ENCODE measurements at places on chromosomes 7 and 10.

GRCh38 chr10:73879296-73880173 is 5.2 kb upstream of the CAMK2G start:
- DNase-seq = no peak

DNA sequence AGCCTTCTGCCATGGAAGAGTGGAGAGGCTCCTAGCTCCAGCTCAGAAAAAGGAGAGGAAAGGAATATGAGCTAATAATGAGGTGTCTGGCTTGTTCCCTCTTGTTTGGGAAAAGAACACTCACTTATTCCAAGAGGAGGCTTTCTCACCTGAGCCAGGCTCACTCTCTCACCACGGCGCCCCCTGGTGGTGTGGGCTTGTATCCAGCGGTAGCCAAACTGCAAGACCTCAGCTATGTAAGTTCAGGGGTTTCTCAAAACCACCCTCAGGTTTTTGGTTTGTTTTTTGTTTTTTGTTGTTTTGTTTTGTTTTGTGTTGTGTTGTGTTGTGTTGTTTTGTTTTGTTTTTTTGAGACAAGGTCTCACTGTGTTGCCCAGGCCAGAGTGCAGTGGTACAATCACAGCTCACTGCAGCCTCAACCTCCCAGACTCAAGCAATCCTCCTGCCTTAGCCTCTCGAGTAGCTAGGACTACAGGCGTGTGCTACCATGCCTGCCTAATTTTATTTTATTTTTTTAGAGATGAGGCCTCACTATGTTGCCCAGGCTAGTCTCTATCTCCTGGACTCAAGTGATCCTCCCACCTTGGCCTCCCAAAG is 124.0 kb downstream of the TMEM130 start:
- DNase-seq = no peak

- DNase-seq = no peak
These were observed 186.3 kb downstream of the PTPRN2 start for GRCh38 chr7:158401295-158401694.

GRCh38 chr10:129912166-129912917 is 51.7 kb downstream of the EBF3 start:
- DNase-seq = no peak

DNA sequence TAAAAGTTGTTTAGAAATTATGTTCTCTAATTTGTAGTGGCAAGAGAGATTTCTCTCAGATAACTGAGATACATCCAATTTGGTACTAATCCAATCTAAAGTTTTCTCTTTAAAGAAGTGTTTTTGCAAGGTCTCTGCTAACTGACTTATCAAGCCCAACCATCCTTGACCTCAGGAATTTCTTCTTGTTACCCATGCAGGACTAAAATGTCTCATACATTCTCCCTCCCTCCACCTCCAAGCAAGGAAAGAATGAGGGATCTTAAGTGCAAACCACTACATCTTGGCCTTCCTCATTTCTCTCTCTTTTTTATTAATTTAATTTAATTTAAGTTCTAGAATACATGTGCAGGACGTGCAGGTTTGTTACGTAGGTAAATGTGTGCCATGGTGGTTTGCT is 12.8 kb downstream of the NRAP start:
- no peak for DNase-seq

- DNase-seq = no peak
These were observed at the start of gene FAS for GRCh38 chr10:88990384-88991160. Gene FAS, plus strand, starts transcription at chr10:88990798. Its CDS starts 79 bp downstream, at chr10:88990877.

- DNase-seq = no peak
These were observed 163.8 kb downstream of the PLXNA4 start for GRCh38 chr7:132412435-132412834.

DNA sequence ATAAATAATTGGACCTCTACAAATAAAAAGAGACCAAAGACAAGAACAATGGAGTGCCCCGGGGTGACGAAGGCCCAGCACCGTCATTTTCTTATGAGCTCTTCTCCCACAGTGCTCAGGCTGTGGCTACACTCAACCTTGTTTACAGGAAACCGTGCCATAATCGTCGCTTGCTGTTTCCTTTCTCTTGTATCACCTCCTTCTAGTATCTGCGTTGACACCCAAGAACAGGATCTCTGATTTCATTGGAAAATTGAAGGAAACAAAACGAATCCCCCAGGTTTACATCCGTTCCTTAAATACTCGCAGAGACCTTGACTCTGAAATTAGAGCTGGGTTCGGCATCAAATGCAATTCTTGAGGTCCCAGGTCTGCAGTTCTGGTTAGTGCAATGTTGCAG is 1.7 kb upstream of the IGFBP3 start:
- no peak for DNase-seq

DNA sequence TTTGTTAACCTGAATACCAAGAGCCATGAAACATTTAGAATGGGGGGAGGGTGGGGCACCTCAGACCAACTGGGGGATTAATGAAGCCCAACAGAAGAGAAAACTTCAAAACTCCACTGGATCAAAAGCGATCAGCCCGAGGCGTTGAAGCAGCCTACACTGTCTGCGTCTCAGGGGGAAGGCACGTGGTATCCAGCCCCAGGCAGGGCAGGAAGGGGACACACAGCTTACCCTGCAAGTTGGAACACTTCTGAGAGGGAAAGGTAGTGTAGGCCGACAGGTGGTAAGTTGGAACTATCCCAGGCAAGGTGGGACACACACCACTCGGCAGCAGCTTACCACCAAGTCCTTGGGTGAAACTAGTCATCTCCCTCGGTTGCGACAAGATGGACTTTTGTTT is 102.9 kb downstream of the TAX1BP1 start:
- no peak for DNase-seq

DNA sequence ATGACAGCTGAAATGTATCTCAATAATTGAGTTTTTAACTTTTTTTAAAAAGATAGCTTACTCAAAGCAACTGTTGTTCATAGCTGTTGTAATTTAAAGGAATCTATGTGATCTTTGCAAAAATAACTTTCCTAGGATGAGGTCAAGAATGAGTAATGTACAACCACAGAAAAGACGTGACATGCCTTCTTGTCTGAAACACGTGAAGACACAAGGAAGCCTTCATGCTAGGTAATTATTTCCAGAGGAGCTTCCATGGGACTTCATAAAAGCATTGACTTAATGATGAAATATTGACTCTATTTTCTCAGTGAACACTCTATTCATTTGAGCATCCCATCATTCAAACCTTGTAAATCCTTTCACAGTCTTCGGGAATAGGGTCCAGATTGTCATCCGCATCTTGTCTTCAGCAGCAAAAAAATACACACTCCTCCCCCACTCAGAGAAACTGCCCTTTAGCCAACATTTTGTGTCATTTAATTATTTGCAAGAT is 528.0 kb downstream of the NRG3 start:
- DNase-seq = no peak

GRCh38 chr7:6056616-6057015 is 25.4 kb downstream of the ANKRD61 start:
- DNase-seq = no peak
